Mucosa of descending colon (tissue), 3 donors: ENCODE measurements at places on chromosomes 5 and 9.

GRCh38 chr9:22010866-22011625, 1.9 kb upstream of the CDKN2B start:
- DNase-seq, result no peak

GRCh38 chr9:93020771-93021670, 37.5 kb upstream of the SUSD3 start:
- peak; percentile 40 for DNase-seq

DNA sequence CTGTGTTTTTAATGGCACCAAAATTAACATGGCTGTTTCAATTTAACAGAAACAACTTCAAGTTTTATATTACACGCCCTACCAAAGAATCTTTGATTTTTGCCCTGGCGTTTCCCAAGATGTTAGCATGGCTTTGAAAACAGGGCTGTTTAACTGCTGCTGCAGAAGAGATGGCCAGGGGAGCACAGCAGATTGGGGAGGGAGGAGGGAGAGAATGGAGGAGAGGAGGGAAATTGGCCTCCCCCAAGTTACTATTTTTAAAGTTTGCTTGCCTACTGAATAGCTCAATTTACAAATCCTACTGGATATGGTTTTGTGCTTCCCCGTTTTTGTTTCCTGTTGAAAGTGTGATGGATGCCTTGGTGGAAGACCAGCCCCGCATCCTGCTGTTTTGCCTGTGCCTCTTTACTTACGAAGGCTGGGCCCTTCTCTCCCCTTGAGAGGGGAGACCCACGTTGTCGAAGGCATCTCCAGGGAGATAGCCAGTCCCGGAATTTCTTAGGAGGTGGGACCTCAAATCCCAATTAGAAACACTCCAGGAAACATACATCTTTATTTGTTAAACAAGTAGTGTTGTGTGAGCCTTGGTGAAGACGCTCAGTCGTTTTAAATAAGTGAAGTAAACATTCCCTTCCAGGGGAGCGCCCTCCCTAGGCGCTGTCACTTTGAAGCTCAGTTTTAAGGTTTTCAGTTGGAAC, 98.6 kb downstream of the AOPEP start:
- DNase-seq, result no peak

GRCh38 chr9:29228558-29228957, 1655.3 kb upstream of the C9orf72 start:
- no peak for DNase-seq

GRCh38 chr5:96659170-96659569, 3.0 kb upstream of the CAST start:
- DNase-seq, result no peak

- peak; percentile 40 for DNase-seq
Observed at GRCh38 chr9:76109953-76110352, 219.5 kb downstream of the PCSK5 start.

GRCh38 chr5:168578538-168579487, at the start of gene PANK3:
Gene PANK3, minus strand, starts transcription at chr5:168579368. Its CDS starts 85 bp downstream, at chr5:168579283.
- DNase-seq, result no peak

GRCh38 chr5:57042524-57042931, 90.6 kb upstream of the MIER3 start:
- DNase-seq, result no peak

- no peak for DNase-seq
Observed at GRCh38 chr9:99056886-99057664, 47.8 kb upstream of the TGFBR1 start.

DNA sequence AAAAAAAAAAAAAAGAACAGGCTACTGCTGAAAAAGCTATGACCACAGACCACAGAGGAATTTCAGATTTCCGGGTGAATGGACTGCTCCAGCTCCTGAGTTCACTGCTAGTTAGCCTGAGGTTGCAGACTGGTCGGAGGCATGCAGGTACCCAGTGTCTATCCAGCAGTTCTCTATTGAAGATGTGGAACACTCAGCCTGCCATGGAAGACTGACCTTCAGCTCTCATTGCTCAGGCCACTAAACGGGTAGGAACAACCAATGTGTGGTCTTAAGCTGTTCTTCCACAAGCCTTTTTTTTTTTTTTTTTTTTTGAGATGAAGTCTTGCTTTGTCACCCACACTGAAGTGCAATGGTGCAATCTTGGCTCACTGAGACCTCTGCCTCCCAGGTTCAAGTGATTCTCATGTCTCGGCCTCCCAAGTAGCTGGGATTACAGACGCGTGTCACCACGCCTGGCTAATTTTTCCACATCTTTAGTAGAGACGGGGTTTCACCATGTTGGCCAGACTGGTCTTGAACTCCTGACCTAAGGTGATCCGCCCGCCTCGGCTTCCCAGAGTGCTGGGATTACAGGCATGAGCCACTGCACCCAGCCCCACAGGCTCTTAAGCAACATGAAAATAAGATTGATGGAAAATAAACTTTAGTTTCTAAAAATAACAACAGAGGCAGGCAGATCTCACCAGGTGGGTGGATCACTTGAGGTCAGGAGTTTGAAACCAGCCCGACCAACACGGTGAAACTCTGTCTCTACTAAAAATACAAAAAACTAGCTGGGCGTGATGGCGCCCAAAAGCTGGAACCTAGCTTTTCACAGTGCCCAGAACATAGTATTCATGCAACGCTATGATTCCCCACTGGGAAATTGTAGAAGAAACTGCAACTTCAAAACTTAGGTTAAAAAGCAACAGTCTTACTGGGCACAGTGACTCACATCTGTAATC, 20.0 kb upstream of the NPM1 start:
- no peak for DNase-seq

GRCh38 chr5:95840956-95841705, 18.6 kb upstream of the GLRX start:
- DNase-seq, result no peak

DNA sequence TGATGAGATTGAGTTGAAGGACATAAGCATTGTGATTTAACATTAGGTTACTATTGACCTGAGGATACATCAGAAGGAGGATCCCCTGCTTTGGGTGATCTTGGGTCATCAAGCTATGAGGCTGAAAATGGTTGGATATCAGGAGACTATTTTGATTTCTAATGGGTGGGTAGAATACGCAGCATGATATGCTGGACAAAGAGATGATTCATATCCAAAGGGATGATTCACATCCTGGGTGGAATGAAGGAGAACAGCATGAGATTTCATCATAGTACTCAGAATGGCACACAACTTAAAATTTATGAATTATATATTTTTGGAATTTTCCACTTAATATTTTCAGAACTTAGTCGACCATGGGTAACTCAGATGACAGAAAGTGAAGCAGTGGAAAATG, 1759.5 kb upstream of the C9orf72 start:
- no peak for DNase-seq

GRCh38 chr5:174172566-174172965, 127.1 kb downstream of the NSG2 start:
- no peak for DNase-seq

DNA sequence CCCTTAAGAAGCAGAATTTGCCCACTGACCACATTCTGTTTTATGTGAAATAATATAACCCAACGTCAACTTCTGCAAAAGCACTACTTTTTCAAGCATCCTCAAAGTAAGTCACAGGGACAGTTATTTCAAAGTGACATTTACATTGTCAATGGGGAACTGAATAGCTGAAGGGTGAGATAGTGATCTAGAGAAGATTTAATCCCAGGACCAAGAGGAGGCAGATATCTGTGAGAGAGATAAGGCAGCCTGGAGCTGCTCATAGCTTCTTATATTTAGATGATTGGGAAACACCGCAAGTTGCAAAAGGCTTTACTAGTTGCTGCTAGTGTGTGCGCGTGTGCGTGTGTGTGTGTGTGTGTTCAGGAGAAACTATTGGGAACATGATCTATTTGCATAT, 210.4 kb upstream of the RFX3 start:
- DNase-seq, result no peak

GRCh38 chr5:108487951-108488350, 106.1 kb upstream of the FBXL17 start:
- no peak for DNase-seq

GRCh38 chr5:122653087-122654017, 121.5 kb upstream of the SNX2 start:
- DNase-seq, result no peak

DNA sequence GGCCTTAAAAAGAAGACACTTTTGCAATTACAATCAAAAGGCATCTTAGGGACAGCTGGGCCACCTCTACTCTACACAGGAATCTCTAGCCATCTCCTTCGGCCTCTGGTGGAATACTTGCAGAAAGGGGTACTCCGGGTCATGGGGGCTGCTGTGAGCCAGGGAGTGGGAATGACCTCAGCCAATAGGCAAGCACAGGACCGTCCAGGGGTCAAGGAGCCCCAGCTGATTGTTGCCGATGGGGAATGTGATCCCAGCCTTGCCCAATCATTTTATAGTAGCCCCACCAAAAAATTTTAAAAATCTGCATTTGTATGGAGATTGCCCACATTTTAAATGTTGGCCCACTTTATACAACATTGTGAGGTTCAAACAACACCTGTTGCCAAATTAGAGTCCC, 16.9 kb upstream of the SLC36A3 start:
- no peak for DNase-seq

DNA sequence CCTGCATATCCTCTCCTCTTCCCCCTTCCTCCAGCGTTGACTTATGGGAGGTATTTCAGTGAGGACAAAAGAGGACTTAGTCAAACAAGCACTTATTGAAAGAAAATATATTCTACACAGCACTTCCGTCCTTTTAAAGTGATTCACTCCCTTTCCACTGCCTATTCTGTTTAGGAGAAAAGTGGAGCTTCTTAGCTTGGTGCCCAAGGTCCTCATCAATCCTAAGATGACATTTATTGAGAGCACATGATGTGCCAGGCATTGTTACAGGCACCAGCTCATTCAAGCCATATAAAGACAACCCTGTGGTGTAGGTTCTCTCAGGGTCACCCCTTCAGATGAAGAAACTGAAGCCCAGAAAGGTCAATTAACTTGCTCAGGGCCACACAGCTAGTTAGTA, 95.9 kb downstream of the KCNIP1 start:
- no peak for DNase-seq

- peak; percentile 8 for DNase-seq
Observed at GRCh38 chr9:2764353-2764752, 47.0 kb downstream of the KCNV2 start.

DNA sequence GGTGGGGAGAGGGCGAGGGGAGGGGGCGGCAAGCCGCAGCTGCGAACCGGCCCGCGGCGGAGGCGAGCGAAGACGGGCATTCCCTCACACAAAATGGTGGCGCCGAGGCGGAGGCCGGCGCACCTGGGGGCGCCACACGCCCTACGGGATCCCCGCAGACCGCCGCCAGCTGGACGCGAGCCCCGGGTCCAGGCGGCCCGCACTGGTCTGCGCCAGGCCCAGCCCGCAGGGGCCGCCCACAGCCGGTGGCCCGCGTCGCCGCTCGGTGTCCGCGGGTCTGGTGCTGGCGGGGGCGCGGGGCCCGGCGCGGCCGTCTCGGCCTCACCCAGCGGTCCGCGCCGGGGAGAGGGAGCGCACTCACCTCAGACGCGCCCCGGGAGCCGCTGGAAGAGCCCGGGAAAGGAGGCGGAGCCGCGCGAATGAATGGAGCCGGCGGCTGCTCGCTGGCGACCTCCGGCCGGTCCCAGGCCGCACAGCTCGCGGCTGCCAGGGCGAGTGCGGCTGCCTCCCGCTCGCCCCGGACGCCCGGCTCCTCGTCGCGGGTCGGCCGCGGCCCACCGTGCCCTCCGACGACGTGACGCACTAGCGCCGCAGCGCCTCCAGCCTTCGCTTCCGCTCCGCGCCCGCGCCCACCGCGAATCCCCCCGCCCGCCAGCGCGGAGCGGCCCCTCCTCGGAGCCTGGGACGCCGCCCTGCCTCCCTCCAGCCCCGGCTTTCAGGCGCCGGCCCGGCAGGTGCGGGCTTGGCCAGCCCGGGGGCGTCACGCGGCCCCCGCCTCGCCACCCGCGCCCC, at the start of gene FAM169A:
FAM169A (minus strand) TSS at position 584 of the 792 bp plus-strand sequence. CDS start 24,711 bp downstream, outside the sequence.
- peak; percentile 46 for DNase-seq
